Amniotic stem cell (primary cell): ENCODE measurements at places on chromosomes 6 and 20.
A peak's percentile ranks its signal among the peaks of the same experiment; 100 is the strongest.

DNA sequence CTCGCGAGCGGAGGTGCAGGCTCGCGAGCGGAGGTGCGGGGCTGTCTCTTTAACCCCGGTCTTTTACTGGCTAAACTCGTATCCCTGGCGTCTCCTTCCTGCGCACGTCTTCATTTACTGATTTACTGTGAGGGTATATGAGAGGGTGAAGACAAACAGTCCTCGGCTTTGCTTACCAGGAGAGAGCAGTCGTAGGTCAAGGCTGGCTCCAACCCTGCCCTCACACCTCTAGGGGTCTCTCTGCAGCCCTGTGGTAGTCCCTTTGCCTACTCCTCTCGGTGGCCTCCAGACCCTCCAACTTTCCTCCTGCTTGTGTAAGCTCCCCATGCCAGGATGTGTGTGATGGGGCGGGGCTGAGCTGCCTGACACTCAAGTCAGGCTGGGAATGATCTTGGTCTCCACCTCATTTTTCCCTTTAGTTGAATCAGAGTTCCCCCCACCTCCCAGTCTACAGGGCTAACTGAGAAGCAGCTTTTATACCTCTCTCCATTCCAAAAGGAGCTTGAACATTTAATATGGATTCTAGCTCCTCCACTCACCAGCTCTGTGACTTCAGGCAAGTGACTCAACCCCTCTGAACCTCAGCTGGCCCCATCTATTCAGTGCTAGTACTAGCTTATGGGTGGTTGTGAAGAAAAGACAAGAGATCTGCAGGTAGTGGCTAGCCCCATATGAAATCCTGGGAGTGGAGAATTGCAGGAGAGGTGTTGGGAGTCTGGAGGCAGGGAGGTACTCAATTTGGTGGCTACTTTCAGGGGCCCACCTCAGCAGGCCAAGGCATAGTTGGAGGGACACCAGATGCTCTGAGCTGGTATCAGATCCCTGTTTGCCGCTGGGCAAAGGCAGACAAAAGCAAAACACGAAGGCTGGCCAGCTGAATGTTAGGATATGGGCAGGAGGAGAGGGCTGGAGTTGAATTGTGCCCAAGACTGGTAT lies 902 bp downstream of the SLC29A1 start:
- no peak for DNase-seq

GRCh38 chr20:19682249-19682648 lies 75.8 kb upstream of the RIN2 start:
- DNase-seq = no peak

GRCh38 chr20:50169329-50169823 lies 15.9 kb upstream of the PEDS1 start:
- peak; percentile 21 for DNase-seq

GRCh38 chr6:135403584-135403983 lies 94.0 kb downstream of the AHI1 start:
- no peak for DNase-seq

DNA sequence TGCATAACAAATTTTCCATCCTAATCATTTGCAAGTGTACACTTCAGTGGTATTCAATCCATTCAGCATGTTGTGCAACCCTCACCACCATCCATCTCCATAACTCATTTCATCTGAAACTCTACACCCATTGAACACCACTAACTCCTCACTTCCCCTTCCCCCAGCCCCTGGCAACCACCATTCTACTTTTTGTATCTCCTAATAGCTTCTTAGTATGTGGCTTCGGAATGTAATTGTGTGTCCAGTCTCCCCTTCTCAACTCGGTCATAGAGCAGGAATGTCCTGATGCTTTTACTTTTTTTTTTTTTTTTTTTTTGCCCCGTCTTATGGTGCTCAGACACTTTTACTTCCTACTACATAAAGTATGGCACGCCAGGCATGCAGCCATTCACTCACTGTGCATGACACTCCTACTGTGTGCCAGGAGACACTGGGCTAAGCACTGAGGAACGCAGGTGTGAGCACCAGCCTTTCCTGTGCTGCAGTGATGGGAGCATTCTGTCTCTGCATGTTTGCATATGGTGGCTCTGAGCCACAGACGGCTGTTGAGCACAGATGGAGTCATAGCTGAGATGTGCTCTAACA lies 15.3 kb downstream of the HCK start:
- DNase-seq = peak; percentile 31

DNA sequence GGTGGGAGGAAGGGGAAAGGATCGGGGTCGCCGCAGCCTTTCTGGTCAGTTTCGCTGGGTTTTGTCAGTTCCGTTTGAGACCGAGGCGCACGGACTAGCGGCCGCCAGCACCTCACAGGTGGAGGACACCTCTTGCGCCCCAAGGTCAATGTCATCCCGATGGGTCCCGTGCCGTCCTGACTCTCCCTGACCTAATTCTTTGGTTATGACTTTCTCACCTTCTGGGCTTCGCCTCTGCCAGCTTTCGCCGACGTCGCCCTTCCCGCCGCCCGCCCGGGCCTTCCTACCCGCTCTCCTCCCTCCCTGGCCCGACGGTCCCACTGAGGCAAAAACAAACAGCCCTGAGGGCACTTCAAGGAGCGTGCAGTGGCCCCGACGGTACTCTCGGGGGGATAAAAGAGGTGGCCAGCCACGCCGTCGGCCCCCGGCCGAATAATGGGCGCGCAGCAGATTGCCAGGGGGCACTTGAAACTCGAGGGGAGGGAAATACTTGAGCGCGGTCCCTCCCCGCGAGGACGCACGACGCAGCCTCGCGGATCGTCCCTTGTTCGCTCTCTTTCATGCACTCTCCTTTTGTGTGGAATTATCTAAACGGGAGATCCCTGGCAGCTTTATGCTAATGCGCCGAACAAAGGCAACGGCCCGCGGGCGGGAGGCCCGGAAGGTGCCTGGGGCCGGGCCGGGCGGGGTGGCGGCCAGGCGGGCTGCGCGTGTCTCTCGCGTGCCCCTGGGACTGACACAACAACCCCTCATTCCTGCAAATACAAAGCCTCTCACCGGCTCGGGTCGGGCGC lies 3.9 kb upstream of the INSM1 start:
- no peak for DNase-seq

DNA sequence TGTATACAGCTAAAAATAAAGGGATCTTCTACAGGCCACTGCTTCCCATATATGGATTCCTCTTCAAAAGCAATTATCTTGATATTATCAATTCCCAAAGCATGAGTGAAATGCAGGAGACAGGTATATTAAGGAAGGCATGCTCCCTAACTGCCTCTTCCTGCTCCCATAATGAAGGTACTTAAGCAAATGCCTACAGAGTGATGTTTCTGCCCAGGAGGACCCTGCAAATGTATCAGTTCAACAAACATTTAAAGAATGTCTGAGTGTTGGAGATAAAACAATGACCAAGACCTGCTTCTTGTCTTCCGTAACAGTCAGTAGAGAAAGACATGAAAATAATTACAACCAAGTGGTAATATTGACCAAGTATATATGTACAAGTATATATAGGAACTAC lies 4.2 kb downstream of the UBE2J1 start:
- no peak for DNase-seq

DNA sequence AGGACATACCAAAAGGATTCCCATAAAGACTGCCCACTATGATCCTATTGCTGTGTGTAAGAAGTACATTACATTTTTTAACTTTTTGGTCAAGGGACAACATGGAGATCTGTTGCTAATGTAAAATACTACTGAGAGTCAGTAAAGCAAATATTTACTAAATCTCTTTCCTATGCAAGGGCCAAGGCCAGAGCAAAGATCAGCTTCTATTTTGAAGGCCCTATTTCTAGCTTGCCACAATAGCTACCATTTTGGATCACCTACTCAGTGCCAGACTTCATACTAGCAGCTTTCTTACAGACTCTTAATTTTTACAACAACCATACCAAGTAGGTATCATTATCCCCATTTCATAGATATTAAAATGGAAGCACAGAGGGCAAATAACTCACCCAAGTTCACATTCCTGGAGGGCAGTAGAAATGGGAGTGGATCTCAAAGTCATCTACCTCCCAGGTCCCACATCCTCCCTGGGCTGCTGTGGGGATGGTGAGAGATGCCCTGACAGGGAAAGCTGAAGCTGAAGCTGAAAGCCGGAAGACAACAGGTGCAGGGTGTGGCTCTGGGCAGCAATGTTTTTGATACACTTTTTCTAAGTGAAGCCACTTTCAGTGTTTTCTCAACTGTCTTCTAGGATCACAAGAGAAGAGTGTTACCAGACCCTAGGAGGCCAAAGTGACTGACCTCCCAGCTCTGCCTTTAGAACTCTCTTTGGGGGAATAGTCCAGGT lies 321.2 kb downstream of the UBE3D start:
- no peak for DNase-seq

DNA sequence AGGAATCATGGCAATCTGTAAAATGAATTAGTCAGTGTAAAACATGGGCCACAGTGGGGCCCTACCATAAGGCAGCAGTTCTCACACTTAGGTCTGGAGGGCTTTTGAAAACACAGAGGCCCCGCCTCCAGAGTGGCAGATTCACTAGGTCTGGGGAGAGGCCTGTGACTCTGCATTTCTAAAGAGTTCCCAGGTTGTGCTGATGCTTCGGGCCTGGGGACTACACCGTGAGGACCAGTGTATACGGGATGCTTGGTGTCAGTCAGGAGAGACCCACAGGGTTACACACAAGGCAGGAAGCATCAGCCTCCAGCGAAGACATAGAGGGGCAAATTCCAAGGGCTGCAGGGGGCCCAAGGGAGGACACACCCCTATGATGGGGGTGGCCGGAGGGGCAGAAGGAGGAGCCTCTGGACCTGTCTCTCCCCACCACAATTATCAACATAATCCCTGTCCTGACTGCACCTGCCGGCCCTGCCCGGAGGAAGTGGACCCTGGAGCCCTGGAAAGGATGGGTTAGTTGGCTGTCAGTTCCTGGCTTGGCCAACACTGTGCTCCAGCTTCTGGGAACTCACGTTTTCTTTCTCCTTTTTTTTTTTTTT lies 46.7 kb downstream of the FGD2 start:
- no peak for DNase-seq

DNA sequence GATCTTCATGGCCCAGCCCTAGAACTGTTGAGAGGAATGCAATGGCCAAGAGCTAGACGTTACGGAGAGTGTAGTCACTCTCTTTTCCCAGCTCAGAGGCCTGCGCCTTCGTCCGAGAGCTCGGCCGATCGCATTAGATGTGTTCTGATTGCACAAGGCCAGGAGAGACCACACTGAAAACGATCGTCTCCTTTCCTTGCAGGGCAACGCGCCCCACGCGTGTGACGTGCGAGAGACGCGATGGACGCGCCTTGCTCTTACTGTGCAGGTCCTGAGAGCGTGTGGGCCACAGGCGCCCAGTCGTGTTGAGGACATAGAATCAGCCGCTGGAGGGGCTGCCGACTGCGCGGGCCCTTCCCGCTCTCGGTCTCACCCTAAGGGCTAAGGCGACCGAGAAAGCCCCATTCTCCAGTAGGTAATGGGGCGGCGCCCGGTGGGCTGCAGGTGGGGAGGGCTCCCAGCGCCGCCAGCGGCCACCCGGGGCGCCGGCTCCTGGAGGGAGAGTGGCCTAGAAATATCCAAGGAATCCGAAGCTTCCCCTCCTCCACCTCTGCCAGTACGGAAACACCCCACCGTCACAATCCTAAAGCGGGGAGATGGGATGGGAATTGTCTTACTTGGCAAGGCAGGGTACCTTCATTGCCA lies 26.9 kb downstream of the TFAP2B start:
- DNase-seq = no peak

- no peak for DNase-seq
Measured at GRCh38 chr6:148501178-148501590, 158.5 kb downstream of the SASH1 start.

DNA sequence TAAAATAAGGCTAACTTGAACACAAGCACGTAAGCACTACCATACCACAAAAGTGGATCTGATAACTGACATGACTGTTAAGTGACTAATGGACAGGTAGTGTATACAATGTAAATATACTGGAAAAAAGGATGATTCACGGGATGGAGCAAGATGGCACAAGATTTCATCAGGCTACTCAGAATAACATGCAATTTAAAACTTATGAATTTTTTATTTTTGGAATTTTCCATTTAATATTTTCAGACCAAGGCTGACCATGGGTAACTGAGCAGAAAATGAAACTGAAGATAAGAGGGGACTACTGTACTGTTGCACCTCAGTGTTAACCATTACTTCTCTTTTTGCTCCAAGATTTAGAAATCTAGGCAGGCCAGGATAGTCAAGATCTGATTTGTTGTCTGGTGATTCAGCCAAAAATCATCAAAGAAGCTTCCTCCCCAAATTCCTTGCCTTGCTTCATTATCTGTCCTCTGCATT lies 45.4 kb downstream of the TPBG start:
- DNase-seq = peak; percentile 27

DNA sequence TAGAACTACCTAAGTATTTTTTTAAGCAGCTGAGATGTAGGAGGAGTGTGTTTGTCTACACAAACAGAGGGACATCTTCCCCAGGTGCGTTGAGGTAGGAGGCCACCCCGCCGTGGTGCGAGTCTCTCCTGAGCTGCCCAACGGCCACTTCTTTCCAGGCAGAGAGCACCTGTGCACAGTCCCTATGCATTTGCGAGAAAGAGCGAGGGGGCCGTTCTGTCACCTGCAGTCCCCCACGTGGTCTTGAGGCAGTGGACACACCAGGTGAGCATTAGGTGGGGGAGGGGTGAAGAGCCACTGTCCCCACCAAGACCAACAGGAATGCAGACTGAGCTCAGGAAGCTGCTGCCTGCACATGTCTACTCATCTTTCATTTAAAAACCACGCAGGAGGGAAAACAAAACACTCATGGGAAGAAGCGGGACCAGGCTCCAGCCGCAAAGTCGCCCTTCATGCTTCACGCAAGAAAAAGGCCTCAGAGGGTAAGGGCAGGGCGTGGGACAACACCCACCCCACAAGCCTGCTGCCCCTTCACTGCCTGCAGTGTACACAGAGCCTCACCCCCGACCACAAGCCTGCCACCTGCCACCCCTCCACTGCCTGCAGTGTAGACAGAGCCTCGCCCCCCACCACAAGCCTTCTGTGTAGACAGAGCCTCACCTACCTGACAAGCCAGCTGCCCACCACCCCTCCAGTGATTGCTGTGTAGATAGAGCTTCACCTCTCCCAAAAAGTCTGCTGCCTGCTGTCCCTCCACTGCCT lies 142.0 kb downstream of the DLL1 start:
- DNase-seq = no peak

GRCh38 chr20:62285722-62286121 lies 17.1 kb upstream of the ADRM1 start:
- DNase-seq = no peak

DNA sequence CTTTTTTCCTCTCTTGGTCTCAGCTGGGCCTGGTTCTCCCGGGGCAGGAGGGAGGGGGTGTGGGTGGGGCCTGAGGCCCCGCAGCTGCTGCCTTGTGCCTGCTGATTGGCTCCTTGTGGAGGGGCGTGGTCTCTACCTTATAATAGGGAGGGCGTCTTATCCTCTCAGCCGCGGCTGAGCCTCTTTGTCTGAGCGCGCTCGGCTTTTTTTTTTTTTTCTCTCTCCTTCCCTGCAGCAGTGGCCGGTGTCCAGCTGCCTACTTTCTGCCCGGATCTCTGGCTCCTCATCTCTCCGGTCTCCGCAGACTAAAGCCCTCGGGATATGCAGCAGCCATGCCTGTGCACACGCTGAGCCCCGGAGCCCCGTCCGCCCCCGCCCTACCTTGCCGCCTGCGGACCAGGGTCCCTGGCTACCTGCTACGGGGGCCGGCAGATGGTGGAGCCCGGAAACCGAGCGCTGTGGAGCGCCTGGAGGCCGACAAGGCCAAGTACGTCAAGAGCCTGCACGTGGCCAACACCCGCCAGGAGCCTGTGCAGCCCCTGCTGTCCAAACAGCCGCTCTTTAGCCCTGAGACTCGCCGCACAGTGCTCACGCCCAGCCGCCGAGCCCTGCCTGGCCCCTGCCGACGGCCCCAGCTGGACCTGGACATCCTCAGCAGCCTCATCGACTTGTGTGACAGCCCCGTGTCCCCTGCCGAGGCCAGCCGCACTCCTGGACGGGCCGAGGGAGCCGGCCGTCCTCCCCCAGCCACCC lies 11.1 kb downstream of the FAM110A start:
- DNase-seq = peak; percentile 75

GRCh38 chr6:37657112-37657886 lies 40.4 kb downstream of the MDGA1 start:
- DNase-seq = no peak
